ENCODE measurements at places on chromosomes 3 and 15.

DNA sequence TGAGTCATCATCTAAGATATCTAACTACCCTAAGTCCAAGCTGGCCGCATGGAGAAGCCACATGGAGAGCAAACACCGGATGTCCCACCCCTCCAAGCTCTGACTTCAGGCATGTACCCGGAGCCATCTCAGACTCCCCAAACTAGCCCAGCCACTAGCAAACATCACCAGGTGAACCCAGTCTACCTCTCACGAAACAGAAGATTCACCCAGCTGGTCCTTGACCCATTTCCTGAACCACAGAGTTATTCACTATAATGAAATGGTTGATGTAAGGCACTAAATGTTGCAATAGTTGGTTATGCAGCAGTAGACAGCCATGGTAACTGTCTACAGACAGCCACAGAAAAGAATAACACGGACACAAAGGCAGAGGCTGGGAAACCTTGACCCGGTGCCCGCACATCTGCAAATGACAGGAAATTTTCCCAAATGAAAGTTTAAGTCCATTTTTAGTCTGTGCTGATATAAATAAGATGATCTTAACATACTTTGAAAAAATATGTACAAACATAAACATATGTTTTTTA, 265.5 kb upstream of the ATP10A start:
- DNase-seq: no peak

GRCh38 chr3:109355625-109356441, 18.5 kb upstream of the DPPA4 start:
- DNase-seq: no peak

DNA sequence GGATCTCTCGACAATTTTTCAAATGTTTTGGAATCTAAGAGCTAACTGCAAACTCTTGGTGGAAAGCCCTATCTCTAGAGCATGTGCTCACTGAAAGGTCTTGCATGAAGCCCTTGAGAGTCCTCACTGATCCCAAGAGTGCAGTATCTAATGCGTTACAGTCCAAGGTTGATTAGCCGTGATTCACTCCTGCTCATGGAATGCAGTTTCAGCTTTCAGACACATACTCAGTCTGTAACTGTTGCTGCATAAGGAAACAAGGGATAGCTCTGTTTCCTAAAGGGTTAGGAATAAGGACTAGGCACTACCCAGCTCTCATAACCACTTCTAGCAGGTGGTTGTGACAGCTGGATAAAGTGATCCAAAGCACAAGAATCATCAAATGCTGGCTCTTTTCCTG, 687.4 kb upstream of the CFAP20DC start:
- DNase-seq: no peak

- DNase-seq: peak; percentile 11
These were observed 777 bp downstream of the LOXL1 start for GRCh38 chr15:73927003-73927475.

GRCh38 chr3:109050591-109051167, 67.3 kb downstream of the MORC1 start:
- DNase-seq: no peak

DNA sequence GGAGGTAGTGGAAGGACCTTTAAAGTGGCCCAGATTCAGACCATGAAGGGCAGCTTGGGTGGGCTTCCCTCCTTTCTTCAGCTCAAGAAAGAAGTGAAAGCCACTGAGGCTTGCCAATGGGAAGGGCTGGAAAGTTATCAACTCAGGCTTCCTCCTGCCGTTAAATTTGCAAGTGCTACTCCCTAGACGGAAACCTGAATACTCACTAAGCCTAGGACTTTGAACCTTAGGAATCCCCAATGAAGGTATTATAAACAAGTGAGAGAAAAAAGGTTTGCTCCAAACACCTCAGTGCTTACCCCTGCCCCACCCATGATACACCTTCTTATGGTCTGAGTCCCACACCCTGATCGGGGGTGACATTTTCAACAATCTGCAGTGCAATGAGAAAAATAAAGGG, 396.4 kb downstream of the SHQ1 start:
- DNase-seq: no peak

DNA sequence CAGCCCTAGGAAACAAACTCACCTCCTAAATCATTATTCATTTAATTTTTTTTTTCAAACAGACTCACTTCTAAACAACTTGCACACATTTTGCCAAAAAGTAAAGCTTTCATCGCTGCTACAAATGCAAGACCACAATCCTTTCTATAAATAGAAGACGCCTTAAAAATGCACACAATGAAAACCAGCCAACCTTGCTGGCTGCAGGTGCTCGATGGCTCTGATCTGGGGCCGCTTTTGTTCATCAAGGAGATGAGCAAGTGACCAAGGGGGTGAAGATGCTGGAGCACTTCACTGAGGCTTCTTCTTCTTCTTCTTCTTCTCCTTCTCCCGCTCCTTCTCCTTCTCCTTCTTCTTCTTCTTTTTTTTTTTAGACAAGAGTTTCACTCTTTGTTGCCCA, 12.7 kb upstream of the SLC6A6 start:
- no peak for DNase-seq

DNA sequence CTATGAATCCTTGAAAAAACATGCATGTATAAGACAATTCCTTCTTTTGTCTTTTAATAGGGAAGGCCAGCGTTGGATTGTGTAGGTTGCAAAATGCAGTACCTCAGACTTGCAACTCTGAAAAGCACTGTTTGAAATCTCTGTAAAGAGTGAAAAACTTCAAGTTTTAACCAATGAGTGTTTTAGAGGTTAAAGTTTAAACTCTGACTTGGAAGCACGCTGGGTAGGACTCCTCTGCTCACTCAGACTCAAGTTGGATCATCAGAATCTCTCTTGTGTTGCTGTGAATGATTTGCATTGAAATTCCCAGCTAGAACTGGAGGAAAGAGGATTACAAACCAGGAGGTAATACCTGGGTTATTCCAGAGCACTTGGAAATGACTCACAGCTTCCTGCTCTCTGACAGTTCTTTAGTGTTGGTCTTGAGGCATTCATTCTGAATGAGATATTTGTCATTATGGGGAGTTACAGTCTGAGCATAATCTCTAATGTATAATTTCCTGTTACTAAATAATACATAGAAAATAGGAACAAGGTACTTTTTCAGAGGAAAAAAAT, 49.1 kb downstream of the PLS1 start:
- no peak for DNase-seq

DNA sequence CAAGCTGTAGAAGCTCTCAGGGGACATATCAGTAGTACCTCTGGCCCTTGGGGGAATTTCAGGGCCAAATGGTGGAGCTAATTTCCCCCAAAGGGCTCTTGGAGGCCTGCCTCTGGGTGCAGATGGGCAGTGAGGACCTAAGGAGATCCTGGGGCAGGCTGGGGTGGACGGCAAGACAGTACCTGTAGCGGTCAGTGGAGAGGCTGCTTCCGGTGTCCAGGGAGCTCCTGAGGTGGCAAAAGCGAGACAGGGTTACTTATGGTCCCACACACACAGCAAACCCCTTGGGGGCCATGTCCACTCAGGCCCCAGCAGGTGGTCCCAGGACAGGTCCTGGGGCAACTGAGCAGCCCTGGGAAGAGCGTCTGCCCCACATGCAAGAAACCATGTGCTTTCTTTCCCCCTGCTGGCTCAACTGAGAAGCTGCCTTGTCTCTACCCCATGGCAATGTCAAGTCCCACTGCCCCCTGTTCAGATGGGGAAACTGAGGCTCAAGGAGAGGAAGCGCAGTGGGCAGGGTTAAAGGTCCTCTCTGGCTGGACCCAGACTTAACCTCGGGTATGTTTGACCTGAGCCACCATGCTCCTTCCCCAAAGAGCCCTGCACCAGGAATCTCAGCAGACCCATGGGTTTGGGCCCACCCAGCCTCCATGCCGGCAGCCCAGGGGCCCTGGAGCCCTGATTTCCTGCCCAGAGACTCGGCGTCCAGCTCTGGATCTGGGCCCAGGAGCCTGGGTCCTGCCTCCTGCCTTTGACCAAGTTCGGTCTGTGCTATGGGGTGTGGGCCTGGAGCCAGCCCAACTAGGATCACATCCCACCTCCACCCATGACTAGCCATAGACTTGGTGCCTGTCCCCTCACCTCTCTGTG, 25.7 kb downstream of the IQSEC1 start:
- no peak for DNase-seq

DNA sequence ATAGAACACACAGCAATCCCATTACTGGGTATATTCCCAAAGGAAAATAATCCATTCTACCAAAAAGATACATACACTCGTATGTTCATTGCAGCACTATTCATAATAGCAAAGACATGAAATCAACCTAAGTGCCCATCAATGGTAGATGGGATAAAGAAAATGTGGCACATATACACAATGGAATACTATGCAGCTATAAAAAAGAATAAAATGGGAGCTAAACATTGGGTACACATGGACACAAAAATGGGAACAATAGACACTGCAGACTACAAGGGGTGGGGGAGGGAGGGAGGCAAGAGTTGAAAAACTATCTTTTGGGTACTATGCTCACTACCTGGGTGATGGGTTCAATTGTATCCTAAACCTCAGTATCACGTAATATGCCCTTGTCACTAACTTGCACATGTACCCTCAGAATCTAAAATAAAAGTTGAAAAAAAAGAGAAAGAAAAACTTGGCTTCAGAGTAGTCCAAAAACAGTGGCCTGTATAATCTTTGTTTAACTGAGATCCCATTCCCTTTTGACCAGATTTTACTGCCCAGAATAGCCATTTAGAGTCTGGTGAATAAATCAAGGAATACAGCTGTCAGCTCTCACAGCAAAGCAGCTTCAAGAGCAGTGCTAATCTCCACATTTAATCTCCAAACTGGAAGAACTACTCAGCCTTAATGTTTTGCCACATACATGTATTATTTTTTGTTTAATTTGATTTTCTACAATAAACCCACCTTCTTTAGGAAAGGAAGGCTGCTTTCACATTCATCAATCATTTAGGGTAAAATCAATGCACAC, 54.5 kb upstream of the XRN1 start:
- DNase-seq: no peak

DNA sequence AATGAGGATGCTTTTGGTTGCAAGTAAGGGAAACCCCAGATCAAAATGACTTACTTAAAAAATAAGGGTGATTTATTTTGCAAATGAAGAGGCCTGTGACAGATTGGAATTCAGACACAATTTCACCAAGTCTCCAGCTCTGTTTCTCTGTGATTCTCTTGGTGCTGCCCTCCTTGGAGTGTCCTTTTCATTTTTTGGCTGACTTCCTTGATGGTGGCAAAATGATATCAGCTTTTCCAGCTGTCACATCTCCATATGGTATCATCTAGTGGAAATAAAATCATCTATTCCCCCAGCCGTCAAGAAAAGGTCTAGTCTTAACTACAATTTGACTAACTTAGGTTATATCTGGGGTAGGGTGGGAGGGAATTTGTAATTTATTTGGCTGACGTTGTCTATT, 68.5 kb upstream of the SLC25A26 start:
- DNase-seq: no peak

DNA sequence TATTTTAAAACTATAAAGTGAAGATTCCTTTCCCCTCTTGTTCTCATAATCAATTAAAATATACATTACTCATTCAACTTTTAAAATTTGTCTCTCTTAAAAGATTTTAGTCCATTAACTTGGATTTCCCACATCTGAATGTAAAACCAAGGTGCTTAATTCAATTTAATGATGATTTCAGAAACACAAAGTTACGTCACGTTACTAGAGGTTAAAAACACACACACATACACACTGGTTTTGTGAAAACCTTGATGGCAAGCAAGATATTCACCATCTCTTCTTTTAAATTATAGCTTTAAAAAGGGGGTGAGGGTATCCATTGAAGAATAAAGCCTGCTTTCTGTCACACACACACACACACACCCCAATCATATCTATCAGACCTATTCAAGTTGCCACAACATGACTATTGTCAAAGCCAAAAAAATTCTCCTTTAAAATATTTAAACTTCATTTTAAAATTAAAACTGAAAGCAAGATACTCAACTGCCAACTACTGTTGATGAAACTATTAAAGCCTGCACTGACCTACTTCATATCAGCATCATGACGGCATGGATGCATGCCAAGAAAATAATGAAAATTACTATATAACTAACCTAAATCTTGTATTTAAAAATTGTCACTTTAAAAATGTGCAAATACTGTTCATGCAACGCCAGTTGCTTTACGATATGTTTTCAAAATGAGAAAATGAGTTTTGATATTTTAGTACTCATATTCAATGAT, 2.1 kb downstream of the RFX7 start:
- DNase-seq: no peak

- DNase-seq: no peak
These were observed 834.5 kb upstream of the NECTIN3 start for GRCh38 chr3:110236976-110237610.

GRCh38 chr3:14433106-14433505, 30.7 kb downstream of the SLC6A6 start:
- DNase-seq: no peak

- DNase-seq: no peak
These were observed 83.8 kb downstream of the MAP4 start for GRCh38 chr3:47932421-47932820.

- DNase-seq: no peak
These were observed 32.9 kb upstream of the NR1I2 start for GRCh38 chr3:119748991-119749390.

Data from activated CD8-positive, alpha-beta memory T cell treated with anti-CD3 and anti-CD28 coated beads for 1 hour (primary cell).